Suppressor macrophage treated with lipopolysaccharide for 4 hours (primary cell): ENCODE measurements at places on chromosomes 11 and 22.
A peak's percentile ranks its signal among the peaks of the same experiment; 100 is the strongest.

- no peak for DNase-seq
These were observed 352.2 kb downstream of the METTL15 start for GRCh38 chr11:28460348-28460747.

DNA sequence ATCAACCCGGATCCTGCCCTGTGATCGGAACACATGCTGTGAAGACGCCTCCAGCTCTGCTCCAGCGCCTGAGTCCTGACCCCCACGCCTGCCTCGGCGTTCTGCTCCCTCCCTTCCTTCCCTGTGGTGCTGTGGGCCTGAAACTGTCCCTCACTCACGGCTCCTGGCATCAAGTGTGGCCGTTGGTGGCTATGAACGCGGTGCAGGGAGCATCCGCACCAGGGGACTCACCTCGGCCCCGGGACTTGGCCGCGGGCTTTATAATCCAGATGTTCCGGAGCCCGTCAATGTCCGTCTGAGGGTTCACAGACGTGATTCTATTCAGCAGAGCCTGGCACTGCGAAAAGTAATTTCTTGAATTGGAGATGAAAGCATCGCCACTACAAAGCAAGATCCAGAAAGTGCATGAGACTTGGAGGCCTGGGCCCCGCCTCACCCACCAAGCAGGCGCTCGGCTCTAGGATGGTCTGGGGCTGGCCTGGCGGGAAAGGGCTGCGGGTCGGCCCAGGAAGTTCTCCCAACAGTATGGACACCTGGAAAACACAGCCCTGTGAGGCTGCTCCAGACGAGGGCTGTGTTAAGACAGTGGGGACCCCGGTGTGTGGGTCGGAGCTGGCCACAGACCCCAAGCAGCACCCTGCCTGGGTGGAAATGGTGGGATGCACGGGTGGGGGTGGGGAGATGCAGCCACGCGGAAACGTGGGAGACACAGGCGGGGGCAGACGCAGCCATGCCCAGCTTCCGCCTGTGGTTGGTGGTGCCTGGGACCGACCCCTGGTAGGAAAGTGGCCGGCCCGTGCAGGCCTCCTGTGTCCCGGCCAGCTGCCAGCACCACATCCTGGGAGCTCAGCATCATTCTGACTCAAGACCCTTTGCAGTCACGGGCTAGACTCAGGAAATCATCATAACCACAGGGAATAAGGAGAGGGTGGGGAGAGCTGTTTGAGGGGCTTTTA is 21.8 kb upstream of the IL17REL start:
- DNase-seq: no peak

DNA sequence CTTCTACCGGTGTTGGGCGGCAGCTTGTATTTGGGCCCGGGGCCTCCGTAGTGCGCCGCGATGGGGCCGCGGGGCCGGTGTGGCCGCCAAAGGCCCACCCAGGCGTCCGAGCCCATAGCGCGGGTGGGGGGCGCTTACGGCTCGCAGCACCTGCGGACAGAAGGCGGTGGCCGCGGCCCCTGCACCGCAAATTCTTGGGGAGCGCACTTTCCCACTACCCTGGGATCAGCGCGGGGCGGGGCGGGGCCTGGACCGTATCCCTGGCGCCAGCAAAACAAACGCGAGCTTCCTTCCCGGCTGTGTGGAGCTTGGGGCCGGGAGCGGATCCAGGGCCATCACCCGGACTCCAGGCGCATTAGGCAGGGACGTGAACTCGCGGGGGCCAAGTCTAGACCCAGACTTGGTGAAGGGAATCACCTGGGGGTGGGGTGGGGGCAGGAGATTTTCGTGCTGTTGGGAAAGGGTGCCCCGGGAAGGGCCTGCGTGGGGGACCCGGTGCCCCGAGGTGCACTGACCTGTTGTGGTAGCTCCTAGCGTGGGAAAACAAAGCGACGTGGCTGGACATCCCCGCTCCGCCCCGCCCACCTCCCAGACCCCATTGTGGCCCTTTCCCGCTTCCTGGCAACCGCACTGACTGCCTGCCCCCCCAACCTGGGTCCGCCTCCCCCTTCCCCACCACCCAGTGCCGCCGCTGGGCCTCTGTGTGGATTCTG is 2.3 kb upstream of the TYMP start:
- DNase-seq: peak; percentile 84

GRCh38 chr11:122226810-122227379 is 110.9 kb upstream of the BLID start:
- DNase-seq: no peak

DNA sequence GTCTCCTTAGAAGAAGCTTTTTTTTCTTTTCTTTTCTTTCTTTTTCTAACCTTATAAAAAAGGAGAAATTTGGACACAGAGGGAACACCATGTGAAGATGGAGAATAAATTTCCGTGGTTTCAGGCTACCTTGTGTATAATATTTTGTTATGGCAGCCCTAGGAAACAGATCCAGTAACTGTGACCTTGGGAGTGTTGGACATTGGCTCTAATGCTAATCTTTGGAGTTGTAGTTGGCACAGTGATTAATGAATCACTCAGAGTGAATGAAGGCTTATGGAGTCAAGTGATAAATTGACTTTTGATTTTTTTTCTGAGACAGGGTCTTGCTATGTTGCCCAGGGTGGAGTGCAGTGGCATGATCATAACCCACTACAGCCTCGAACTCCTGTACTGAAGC is 15.5 kb upstream of the PHOX2A start:
- DNase-seq: no peak

GRCh38 chr11:36409152-36409816 is 100.8 kb downstream of the TRAF6 start:
- peak; percentile 32 for DNase-seq

DNA sequence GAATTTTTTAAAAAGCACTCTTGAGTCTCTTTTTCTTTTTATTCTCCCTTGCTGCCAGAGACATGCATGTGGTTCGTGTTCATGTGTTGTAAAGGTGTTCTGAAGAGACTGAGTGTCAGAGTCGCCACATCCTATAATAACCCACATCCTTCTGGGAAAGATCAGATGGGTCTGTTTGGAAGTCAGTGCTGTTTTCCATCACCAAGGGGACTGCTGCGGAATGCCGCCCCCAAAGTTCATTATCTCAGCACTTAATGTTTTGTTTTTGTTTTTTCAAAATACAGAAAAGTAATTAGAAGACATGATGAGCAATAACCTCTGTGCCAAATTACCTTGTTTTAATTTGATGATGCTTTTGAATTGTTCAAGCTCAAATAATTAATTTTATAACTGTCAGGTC is 56.9 kb upstream of the EIF3M start:
- DNase-seq: no peak

GRCh38 chr22:40552070-40552469 is 84.4 kb downstream of the MRTFA start:
- DNase-seq: no peak

GRCh38 chr11:4748438-4748837 is 21.3 kb downstream of the OR51F1 start:
- DNase-seq: no peak

DNA sequence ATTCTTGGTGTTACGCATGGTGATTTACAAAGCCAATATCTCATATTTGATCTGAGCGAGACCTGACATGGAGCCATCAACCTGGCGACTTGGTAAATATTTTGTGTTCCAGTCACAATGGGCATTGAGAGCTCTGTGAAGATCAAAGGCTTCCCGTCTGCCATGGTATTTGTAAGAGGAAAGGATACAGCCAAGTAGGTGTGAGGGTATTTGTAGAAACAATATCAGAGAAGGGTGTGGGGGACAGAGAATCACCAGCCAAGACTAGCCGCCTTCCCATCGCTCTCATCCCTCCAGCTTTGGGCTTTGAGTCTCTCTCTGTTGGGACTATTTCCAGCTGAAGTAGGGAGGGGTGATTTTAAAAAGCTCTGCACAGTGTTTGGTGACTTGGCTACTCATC is 173.4 kb upstream of the BDNF start:
- DNase-seq: no peak

- DNase-seq: no peak
These were observed 9.6 kb upstream of the CERK start for GRCh38 chr22:46747646-46748045.

DNA sequence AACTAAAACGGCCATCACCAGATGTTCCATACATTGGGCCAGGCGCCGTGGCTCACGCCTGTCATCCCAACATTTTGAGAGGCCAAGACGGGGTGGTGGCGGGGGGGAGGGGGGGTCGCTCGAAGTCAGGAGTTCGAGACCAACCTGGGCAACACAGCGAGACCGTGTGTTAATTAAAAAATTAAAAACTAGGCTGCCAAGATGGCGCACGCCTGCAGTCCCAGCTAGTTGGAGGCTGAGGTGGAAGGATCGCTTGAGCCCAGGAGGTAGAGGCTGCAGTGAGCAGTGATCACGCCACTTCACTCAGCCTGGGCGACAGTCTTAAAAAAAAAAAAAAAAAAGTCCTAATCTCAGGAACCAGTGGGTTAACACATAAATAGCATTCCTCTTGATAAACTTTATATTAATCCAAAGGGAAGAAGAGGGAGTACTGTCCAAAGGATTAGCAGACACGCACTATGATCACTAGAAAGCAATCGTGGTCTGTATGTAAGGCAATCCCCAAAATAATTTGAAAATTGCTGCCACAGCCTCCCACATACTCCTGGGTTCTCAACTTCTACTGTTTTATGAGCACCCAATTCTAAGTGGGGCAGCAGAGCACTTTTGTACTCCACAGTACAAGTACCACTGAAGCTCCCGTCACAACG is 604 bp downstream of the PUS3 start:
- peak; percentile 3 for DNase-seq

DNA sequence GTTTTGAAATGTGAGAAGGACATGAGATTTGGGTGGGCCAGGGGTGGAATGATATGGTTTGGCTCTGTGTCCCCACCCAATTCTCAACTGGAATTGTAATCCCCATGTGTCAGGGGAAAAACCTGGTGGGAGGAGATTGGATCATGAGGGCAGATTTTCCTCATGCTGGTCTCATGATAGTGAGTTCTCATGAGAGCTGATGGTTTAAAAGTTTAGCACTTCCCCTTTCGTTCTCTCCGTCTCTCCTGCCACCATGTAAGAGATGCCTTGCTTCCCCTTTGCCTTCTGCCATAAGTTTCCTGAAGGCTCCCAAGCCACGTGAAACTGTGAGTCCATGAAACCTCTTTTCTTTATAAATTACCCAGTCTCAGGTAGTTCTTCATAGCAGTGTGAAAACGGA is 113.5 kb downstream of the FCHSD2 start:
- peak; percentile 92 for DNase-seq

DNA sequence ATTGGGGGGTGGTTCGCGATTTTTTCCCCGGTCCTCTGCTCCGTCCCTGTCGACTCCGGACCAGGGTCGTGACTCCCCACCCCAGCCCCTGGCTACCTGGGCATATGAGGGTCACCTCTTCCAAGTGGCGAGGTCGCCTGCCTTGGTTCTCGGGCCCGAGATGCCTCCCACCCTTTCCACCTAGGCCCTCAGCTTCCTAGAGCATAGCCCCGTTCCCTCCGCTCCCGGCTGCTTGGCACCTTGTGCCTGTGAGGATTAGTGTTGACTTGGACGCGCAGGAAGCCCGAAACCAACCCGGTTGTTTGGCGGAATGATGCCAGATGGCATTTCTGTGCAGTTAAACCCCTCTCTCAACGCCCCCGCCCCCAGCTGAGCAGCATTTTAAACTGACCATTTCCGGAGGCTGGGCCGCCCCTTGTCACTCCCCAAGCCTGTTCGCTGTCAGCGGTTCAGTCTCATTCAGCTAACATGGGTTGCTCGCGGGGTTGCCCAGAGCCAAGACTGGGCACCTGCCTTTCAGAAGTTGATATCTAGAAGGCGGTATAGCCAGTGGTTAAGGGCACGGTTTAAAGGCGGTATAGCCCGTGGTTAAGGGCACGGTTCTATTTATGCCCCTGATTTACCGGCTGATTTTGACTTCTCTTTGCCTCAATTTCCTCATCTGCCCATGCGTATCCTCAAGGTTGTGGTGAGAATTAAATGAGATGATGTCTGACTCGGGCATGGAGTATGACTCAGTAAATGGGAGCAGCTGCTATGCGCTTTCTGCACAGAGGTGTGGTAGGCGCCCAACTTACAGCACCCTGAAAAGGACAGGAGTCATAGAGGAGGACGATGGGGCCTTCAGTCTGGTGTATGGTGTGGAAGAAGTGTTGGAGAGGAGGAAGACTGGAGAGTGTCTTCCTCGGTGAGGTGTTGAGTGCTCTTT is 639 bp downstream of the INCENP start:
- DNase-seq: peak; percentile 51

DNA sequence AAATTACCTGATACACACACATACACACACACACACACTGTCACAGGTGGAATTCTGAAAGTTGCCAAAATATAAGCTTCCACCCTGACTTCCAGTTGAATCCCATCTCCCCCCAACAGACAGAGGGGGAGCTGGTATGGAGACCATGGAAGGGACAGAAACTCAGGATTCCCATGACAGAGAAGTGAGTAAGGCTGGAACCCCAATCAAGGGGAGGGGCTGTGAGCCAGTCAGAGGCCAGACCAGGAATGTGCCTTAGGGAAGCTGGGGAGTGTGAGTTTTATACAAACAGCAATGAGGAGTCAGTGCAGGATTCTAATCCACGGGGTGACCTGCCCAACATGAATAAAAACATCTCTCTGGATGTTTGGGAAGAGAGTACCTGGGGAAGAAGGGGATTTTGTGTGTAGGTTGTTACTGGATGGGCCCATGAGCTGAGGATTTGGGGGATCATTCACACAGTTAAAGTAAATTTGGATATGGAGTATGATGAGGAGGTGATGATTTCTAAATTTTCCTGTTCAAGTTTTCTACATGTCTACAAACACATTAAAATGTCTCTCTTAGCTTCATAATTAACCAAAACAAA is 38.7 kb upstream of the TOP3B start:
- DNase-seq: no peak

GRCh38 chr11:78061088-78061920 is 2.4 kb upstream of the THRSP start:
- DNase-seq: no peak

- DNase-seq: no peak
These were observed 71.4 kb upstream of the B3GNT6 start for GRCh38 chr11:76962583-76963416.

- no peak for DNase-seq
These were observed 165.4 kb downstream of the FEZ1 start for GRCh38 chr11:125330462-125331325.

- DNase-seq: no peak
These were observed 51.5 kb upstream of the SPATA19 start for GRCh38 chr11:133896642-133897330.

GRCh38 chr22:20418211-20418788 is 19.3 kb downstream of the SCARF2 start:
- DNase-seq: peak; percentile 81

GRCh38 chr11:12286606-12287005 is 90.8 kb upstream of the PARVA start:
- DNase-seq: no peak

GRCh38 chr11:69659591-69659990 is 15.6 kb downstream of the LTO1 start:
- no peak for DNase-seq

GRCh38 chr22:17260950-17261349 is 41.7 kb upstream of the ADA2 start:
- no peak for DNase-seq

DNA sequence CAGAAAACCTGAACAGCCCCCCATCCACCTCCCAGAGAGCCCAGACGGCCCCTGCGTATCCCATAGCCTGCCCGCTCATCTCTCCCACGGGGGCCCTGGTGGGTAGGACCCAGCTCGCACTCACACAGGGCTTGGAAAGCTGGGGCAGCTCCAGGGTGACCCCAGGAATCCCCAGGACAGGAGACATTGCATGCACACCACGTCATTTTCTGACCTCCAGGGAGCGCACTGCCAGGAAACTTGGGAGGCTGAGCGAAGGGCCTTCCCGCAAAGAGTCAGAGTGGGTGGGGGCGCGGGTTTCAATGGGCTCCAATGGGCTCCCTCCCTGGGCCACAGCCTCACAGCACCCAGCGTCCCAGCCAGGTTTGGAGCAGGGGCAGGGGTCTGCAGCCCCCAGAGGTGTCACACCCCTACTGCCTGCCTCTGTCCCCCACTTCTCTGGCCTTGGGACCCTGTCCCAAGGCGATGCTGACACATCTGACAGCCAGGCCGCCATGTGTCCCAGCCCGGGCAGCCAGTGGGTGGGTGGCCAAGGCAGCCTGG is 8.2 kb upstream of the SYT8 start:
- no peak for DNase-seq
